ENCODE measurements at places on chromosomes 12 and 14.

DNA sequence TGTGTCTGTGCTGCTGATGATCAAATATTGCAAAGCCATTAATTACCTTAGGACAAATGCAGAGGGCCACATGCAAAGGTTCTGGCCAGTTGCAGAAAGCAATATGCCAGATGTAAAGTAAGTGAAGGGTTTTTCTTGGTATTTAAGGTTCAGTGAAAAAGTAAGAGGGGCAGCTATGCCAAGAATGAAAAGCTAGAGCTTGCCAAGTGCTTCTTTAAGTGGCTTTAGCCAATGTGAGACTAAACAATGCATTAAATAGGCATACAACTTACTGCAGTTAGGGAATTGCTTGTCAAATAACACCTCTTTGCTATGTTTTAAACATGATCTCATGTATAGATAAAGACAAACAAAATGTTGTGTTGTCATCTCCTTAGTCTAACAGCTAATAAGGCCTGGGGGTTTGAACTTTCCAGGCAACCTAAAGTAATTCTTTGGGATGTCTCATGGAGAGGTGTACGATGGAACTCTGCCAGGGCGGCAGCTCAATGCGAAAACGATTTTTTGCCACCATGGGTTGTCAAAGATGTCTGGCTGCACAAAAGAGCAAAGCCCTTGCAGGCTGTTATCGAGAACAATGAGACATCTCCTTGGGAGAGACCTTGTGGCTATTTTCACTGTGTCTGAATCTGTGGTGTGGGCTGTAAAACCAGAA lies 12.0 kb downstream of the IGF1 start:
- no peak for DNase-seq

DNA sequence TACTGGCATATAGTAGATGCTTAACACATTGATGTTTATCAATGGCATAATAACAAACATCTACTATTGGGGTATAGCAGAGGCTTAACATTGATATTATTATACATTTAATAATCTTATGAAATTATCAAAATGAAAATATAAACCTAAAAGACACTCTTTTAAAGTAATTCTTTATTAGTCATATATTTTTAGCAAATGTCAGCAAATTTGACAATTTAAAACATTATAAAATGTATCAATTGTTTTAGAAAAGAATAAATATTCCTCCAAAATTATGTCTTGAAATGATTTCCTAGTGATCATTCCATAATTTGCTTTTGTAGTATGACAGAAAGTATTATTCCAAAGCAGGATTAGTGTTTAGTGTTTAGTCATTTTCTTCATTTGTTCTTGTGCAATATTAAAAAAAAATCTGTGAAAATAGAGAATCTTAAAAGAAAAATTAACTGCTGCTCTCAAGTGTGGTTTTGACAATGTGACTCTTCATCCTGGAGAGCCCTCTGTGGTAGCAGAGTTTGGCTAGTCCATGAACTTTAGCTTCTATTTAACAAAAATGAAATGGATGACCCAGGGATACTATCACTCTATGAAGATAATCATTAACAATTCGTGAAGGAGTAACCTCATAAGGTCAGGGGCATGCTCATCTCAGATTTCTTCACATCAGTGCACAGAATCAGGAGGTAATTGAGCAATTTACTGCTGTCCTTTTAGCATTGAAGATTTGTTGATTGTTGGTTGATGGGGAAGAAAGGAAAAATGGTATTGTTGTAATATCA lies 1018.5 kb downstream of the LRFN5 start:
- no peak for DNase-seq

GRCh38 chr14:51957950-51958349 lies 31.4 kb upstream of the RTRAF start:
- no peak for DNase-seq

- DNase-seq = peak; percentile 46
These were observed 58.4 kb upstream of the STAC3 start for GRCh38 chr12:57309420-57309819.

DNA sequence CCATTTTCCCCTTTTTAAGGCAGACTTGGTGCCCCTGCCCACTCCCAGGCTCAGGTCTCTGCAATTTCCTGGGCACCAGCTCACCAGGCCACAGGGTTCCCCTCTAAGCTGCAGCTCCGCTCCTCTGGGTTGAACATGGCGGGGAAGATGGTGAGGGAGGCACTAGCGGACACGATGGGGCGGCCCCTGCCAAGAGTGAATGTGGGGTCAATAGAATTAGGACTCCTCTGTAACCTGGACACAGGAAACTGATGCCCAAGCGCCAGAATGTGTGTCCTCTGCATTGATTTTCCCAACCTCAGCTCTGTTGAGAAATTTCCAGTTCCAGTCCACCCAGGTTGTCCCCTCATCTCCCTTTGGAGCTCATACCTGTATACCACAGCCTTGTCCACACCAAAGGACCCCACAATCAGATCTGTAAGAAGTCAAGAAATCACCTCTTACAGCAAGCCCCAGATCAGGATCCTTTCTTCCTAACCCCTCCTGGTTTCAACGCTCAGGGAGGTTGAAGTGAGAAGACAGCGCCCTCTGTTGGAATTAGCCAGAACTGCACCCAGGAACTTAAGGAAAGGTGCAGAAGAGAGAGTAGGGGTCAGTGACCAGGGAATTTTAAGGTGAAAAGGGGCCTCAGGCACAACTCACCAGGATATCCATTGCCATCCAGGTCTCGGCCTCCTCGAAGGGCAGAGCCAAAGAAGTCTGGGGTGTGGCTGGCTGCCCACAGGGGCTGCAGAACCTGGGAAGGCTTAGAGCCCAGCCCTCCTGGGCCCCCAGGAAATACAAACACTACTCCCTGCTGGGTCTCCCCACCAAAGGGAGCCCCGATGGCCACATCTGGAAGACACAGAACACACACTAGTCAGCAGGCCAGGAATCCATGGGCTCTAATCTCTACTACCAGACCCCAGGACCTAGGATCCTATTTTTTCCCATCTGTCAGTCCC lies 14.7 kb downstream of the ITGA5 start:
- peak; percentile 52 for DNase-seq

DNA sequence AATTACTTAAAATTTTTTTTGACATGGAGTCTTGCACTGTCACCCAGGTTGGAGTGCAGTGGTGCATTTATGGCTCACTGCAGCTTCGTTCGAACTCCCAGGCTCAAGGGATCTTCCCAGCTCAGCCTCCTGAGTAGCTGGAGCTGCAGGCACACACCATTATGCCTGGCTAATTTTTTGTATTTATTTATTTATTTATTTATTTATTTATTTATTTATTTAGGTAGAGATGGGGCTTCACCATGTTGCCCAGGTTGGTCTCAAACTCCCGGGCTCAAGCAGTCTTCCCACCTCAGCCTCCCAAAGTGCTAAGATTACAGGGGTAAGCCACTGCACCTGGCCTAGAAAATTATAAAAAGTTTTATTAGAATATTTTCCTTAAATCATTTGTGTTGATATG lies 73.6 kb downstream of the DACT1 start:
- DNase-seq = no peak

DNA sequence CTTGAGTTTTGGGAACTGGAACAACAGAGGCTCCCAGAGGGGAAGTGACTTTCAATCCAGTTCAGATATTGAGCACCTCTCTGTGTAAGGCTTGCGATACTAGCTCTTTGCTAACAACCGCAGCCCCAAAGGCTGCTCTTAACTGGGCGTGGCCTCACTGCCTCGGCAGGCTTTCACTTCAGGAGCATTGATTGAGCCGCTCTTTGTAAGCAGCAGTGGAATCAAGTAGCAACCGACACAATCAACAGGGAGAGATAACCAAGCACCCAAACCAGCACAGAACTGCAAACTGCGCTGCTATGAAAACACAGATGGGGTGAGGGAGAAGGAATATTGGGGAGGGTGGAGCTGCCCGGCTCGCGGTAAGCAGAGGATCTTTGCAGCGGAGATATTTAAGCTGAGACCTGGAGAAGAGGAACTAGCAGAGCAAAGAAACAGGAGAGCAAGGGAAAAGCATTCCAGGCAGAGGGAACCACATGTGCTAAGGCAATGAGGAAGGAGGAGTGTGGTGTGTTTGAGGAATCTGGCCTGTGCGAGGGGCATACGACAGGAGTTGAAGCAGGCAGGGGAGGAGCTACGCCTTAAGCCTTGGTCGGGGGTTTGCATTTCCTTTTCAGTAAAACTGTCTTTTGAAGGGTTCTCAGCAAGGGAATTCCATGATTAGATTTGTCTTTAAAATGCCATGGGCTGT lies 17.3 kb upstream of the YY1 start:
- DNase-seq = peak; percentile 67

DNA sequence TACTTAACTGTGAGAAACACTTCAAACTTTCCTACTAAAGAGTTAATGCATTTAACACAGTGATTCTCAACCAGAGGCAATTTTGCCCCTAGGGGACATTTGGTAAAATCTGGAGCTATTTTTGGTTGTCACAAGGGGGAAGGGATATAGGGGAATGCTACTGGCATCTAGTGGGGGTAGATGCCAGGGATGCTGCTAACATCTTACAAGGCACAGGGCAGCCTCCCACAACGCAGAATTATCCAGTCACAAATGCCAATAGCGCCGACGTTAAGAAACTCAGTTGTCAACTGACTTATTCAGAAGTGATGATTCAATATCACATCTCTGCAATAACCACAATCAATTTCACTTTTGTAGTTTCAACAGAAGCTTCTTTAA lies 2.0 kb downstream of the EEA1 start:
- peak; percentile 28 for DNase-seq

GRCh38 chr14:32374155-32374554 lies 45.1 kb downstream of the AKAP6 start:
- no peak for DNase-seq

DNA sequence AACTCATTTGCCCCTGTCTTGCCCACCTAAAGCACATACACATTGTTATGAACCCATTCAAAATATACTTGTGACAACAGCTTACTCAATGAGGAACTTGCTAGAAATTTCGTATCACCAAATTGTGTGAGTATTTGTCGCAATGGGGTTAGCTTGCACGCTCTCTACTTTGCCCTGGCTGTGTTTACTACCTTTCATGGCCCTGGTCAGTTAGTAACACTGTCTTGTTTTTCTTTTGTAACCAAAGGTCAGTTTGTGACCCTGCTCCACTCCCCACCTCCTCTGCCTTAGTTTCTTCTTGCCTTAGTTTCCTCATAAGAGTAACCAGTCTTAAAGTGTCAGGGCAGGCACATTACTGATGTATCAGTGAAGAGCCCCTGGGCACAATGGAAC lies 205.8 kb upstream of the EEA1 start:
- no peak for DNase-seq

DNA sequence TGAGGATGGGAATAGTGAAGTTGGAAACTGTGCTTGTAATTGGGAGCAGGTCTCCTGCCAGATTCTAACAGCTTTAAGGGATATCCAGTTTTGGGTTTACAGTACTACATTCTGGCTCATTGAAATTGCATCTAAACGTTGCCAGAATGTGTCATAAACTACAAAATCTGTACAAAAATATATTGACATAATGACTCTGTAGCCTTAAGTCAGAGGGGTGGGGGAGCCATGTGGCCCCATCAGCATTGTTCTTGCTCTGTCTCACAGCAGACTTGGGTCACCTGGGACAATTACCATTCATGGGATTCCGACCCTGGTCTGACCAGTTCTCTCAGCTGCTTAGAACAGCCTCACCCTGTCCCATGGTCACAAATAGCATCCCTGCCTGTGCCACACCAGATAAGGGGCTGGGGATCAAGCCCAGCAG lies 43.3 kb upstream of the MED13L start:
- DNase-seq = no peak
